ENCODE measurements at places on chromosomes 3 and 15. TPM values are rescaled to one million over a fixed set of nuclear protein-coding genes. Genes with fewer than 3 reads are reported as not detected.

PP2D1 gene
- not detected for total RNA-seq

LIPC gene
- total RNA-seq: 0.20 TPM

WNT5A gene
- 7.4 TPM for total RNA-seq

SAXO2 gene
- 0.06 TPM for total RNA-seq

MCTP2 gene
- total RNA-seq: 5.2 TPM

OR5H1 gene
- total RNA-seq: not detected

IP6K2 gene
- 63.0 TPM for total RNA-seq

MEX3B gene
- 3.0 TPM for total RNA-seq

PIF1 gene
- total RNA-seq: 6.2 TPM

ZMYND10 gene
- 0.06 TPM for total RNA-seq

NPAP1 gene
- not detected for total RNA-seq

EEF1AKMT4 gene
- total RNA-seq: 5.9 TPM

USP4 gene
- 13.8 TPM for total RNA-seq

C3orf85 gene
- not detected for total RNA-seq

GOLGA8G gene
- not detected for total RNA-seq

ECE2 gene
- total RNA-seq: 0.12 TPM

NR1I2 gene
- not detected for total RNA-seq

GABRR3 gene
- not detected for total RNA-seq

PLA2G4E gene
- not detected for total RNA-seq

GPR176 gene
- total RNA-seq: 40.3 TPM

FANCD2 gene
- 1.4 TPM for total RNA-seq

GOLGA6A gene
- total RNA-seq: not detected

CPA3 gene
- total RNA-seq: not detected

THAP10 gene
- total RNA-seq: 1.5 TPM

OXSM gene
- 10.4 TPM for total RNA-seq

CP gene
- 2.4 TPM for total RNA-seq

PLSCR1 gene
- total RNA-seq: 177 TPM

NME9 gene
- total RNA-seq: 2.5 TPM

AGTR1 gene
- 20.5 TPM for total RNA-seq

MEF2A gene
- 25.3 TPM for total RNA-seq

TMIE gene
- not detected for total RNA-seq

CCRL2 gene
- total RNA-seq: 0.62 TPM

IQCF5 gene
- not detected for total RNA-seq

SLC22A13 gene
- total RNA-seq: not detected

GOLGA8M gene
- 1.2 TPM for total RNA-seq

Data from cardiac ventricle fibroblast (primary cell).